ENCODE measurements at places on chromosomes 3 and 15.

DNA sequence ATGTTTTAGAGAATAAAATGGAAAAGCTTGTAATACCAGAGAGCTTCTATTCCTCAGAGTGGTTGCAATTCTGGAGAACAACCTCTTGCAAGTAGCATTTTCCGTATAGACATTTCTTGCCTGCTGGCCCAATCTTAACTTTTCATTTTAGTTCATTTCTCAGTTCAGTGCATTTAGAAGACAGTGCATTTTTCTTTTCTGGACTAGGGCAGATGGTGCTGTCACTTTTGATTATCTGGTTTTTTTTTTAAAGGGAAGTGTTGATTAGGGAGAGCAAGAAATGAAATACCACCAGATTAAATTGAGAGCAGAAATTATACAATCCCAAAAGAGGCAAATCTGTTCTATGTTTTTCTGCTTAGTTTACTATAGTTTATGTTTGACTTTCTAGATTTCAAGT is 172.7 kb downstream of the GHSR start:
- DNase-seq, result no peak

- DNase-seq, result no peak
Observed at GRCh38 chr15:52290800-52291199, 4.8 kb downstream of the MYO5C start.

DNA sequence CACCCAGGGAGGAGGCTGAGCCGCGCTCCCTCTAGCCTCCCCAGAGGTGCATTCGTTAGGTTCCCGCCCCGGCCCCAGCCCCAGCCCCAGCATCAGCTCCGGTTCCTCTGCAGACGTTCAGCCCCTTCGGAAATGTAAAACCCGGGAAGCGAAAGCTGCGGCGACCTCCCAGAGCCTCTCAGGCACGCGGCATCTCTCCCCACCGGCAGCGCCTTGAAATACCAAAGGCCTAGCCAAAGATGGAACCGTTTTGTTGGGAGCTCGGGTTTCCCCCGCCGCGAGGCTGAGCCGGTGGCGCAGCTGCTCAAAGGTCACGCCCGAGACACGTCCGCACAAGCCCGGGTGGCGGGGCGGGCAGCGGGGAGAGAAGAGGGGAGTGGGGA is 77.8 kb upstream of the HES1 start:
- DNase-seq, result no peak

DNA sequence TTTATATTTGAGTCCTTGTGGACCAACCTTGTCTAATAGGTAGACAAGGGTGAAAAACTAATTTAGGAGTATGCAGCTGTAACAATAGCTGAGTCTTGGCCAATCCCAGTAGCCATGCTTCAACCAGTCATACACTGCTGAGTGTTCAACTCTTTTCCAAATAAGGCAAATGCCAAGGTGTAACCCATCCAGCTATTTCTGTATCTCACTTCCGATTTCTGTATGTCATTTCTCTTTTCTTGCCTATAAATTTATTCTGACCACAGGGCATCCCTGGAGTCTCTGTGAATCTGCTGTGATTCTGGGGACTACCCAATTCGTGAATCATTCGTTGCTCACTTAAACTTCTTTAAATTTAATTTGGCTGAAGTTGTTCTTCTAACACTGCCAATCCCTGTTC is 93.2 kb downstream of the MAGI1 start:
- DNase-seq, result no peak

DNA sequence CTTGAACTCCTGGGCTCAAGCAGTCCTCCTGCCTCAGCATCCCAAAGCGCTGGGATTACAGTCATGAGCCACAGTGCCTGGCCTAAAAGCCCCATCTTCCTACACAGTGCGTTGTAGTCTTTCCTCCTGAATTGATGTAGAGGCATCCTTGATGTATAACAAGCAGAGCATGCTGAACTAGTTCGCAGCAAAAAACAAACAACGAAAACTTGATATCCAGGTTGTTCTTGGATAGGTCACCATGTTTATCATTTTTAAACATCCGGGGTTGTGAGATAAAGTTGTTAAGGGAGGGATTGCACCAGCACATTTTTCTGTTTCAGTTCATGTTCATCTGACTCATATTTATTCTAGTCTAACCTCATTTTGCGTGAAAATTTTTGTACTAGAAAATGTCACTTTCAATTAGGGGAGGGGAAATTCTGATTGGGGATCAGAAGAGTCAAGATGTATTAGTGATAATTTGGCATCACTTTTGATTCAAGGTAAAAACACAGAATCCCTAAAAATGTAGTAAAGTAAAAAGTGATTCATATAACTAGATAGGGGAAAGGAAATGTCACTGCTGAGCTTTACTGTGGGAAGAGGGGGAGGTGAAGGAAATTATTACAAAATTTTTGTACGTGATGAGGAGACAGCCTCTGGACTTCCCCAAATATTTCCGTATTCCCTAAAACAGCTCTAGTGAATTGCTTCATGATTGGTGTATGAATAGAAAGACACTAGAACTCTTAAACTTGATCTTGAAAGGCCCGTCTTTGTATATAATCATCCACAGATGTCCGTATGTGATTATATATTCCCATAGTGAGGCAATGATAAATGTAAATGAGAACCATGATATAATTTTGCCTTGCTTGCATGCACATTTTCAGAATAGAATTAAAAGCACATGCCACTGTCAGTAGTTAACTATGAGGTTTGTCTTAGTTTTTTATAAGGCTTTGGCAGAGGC is 22.9 kb downstream of the RAB8B start:
- no peak for DNase-seq

DNA sequence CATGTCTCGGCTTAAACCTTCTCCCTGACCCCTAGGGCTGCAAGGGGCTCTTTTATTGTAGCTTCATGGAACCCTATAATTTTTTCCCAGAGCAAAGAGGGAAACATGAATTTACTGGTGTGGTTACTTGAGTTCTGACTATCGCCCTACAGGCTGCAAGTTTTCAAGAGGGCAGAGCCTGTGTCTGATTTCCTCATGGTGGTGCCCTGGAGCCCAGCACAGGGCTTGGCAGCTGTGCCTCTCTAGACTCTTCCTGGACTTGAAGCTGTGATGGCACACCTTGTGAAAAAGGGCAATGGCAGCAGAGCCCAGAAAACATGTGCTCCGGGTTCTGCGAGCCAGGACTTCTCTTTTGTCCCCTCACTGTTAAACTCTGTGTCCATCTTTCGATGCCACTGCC is 34.2 kb upstream of the TF start:
- no peak for DNase-seq

- DNase-seq, result no peak
Observed at GRCh38 chr3:69791106-69791505, 51.8 kb downstream of the MITF start.

DNA sequence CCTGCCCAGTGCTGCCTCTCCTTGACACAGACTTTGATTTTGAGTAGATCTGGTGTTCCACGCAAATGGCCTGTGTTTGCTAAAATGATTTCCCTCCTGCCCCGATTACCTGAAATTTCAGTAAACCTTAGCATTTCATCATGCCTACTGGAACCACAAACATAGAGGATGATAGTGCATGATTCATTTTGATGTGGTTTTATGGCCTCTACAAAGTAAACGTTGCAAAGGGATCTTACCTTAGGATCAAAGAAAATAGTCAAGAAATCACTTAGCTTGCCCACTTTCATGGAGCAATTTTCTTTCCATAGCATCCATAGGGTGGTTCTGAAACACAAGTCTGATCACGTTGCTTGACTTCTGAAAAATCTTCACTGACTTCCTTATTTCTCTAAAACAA is 524.6 kb upstream of the ATP11B start:
- DNase-seq, result no peak

DNA sequence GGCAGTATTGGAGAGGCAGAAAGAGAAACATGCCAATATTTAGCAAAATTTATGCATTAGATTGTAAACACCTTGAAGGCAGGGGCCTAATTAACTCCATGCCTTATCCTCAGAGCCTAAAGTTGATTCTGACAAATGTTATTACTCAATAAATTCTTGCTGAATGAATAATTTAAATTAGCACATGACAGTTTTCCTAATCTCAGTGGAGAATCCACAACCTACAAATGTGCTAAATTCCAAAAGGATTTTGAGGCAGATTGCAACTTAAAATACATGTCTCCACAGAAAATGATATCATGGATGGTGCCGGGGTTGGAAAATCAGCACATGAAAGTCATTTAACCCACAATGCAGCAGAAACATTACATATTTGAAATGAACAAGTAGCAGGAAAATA is 41.1 kb upstream of the NANOGP8 start:
- DNase-seq, result no peak

- DNase-seq, result no peak
Observed at GRCh38 chr3:42593635-42594034, 3.0 kb downstream of the SS18L2 start.

- DNase-seq, result no peak
Observed at GRCh38 chr3:160779040-160779439, 23.0 kb downstream of the PPM1L start.

DNA sequence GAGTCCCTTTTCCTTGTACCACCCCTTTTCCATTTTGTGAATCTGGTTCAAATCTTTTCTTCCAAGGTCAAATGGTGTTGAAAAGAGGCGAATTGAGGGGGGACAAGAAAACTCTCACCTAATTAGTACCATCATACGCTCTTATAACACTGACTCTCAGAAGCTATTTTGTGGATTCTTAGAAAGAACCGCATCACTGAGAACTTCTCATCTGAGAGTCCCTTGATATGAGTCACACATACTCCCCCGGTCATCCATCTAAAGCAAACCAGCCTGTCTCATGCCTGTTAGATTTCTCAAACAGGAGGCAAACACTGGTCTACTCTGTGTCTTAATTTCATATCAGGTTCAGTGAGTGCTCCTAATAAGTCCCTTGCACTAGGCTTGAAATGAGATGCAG is 76.5 kb upstream of the SPRED1 start:
- no peak for DNase-seq

GRCh38 chr3:71244826-71245488 is 338.6 kb downstream of the FOXP1 start:
- no peak for DNase-seq

DNA sequence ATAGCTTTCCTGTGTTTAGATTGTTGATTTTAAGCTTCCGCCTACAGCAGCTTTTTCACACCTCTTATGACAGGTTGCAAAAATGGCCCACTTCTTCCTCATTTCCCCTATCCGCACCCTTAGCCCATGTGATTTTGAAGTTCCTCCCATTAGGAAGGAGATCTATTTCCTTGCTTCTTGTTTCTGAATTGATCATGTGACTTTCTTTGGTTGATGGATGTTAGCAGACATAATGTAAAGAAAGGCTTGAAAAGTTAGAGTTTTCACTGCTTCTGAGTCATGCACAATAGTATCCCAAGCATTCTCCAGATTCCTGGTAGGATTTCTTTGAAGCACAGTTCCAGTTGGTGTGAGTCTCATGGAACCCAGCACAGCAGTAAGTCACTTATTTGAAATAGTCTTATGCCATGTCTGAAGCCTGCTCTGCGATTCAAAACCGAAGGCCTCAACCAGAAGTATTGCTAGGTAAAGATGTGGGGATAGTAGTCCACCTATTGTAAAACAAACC is 76.6 kb downstream of the EDEM1 start:
- DNase-seq, result no peak

- no peak for DNase-seq
Observed at GRCh38 chr3:53772562-53772961, 73.7 kb downstream of the CHDH start.

DNA sequence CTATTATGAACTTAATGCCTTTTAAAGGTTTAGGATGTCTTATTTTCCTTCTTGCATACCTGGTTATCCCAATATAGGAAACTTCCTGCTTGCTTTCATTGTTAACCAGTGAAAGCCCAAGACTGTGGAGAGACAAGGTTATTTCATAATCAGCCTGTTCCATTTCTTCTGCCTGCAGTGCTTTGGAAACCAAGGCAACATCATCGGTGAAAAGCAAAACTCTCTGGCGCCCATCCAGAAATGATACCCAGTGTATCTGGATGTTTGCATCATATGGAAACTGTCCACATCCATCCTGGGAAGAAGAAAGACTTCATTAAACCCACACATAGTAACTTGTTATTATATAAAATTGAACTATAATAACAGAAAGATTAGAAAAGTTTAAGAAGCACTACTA is 170.1 kb downstream of the VPS13C start:
- no peak for DNase-seq

- no peak for DNase-seq
Observed at GRCh38 chr3:180329187-180329586, 272.8 kb upstream of the TTC14 start.

DNA sequence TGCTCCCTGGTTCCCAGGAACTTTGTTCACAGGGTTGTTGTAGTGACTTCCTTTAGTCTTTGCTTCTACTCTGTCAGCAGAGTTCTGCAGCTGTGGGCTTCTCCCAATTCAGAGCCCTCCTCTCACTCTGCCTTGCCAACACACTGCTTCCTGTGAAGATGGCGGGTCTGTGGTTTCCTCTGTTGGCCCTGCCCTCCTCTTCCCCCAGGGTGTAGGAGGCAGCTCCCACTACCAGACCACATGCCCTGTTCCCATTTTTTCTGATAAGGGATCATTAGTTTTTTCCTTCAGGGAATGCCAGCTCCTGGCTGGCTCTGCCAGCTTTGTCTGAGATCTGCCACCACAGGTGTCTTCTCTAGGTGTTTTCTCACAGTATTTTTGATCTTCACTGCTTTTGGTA is 12.7 kb downstream of the SPSB4 start:
- no peak for DNase-seq

DNA sequence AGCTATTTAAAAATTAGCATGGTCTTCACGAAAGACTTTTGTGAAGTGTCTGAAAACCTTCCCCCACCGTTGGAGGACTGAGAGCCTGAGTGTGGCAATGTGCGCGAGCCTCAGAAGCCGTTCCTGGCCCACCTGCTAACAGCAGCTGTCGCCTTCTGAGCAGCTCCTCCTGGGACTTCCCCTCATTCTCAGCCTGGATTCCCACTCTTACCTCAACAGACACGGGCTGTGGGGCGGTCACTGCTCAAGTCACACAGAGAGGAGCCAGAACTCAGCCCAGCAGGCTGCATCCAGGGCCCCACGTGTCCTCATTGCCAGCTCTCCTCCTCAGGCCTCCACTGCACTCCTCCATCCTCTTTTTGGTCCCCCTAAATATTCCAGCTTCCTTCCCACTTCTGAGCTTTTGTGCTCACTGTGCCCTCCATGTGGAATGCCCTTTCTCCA is 7.8 kb downstream of the DNASE1L3 start:
- no peak for DNase-seq

DNA sequence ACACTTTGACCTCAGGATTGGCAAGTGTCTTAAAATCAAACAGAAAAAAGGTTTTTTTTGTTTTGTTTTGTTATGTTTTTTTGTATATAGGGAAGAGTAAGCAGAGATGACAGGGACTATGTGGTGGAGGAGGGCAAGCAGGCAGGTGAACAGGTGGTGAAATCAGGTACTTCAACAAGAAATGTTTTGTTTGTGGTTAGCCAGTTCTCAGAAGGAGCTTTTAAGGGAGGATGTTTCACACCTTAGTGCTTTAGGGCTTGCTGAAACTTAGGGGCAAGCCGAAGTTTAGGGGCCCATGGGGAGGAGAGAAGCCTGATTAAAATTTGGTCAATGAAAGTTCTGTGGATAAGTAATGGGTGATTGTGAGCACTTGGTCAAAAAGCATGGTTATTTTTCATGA is 370.7 kb upstream of the SLCO3A1 start:
- DNase-seq, result no peak

DNA sequence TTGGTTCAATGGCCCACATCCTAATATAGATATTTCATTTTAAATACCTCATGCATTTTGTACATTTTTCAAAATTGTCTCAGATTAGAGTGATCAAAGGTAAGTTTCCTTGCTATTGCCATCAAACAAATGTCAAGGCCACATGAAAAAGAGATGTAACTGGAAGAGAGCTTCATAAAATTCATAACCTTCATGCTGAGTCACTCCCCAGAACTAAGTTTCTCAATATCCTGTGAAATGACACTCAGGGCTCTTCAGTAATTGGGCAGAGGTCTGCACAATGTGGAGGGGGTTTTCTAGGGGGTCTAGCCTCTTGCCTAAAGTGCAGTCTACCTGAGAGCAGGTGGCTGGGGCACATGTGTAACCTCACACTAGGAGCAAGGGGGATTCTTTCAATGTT is 152.2 kb upstream of the SLC2A2 start:
- no peak for DNase-seq
